ENCODE measurements at places on chromosomes 3 and 15. TPM values are rescaled to one million over a fixed set of nuclear protein-coding genes. Genes with fewer than 3 reads are reported as not detected.
A peak's percentile ranks its signal among the peaks of the same experiment; 100 is the strongest.

DNA sequence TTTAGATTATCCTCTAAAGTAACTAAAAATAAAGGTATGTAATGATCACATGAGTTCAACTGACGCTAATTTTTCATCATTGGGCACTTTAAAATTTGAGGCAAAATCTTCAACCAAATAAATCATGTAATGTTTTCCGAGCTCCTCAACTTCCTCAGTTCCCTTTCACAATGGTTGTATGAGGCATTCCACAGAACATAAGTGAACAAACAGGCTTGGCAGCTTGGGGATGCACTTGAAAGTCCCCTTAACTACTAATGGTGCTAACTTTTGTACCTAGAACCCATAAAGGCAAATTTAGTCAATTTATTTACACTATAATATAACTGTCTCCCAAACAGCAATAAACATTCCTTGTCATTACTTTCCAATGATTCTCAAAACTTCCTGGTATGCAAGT lies 1137.9 kb downstream of the ROBO2 start:
- peak; percentile 32 for DNase-seq

GRCh38 chr15:51782357-51782896 lies 31.0 kb downstream of the TMOD2 start:
- no peak for DNase-seq

DNA sequence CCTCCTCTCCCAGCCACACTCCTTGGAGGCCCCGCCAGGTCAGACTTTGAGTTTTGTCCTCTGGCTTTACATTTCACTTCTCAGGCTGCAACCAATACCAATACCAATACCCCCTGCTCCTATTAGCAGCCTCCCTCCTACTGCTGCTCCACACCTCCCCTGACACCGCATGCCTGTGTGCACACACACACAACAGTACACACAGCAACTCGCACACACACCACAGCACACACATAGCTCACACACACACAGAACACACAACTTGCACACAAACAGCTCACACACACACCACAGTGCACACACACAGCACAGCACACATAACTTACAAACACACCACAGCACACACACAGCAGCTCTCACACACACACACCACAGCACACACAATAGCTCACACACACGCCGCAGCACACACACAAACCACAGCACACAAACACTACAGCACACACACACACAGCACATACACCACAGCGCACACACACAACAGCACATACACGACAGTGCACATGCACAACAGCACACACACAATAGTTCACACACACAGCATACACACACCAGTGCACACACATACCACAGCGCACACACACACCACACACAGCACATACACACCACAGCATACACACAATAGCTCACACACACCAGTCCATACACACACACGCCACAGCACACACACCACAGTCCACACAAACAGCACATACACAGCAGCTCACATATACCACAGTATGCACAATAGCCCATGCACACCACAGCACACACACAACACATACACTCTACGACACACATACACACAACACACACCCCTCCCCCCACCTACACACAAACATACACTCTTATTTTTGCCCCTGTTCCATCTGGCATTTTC lies 204.7 kb downstream of the UACA start:
- no peak for DNase-seq

The INSYN1 gene
- total RNA-seq, result 3.1 TPM

The FOXL2NB gene
- not detected for total RNA-seq
